HFFc6 (cell line): ENCODE measurements at places on chromosomes 5 and 9.

- H3K4me3 ChIP-seq = no peak overlapping the region
- 0 out of 2 replicates have a peak, but pooled peaks cover 7% of the 10 kb centered on the region for H3K36me3 ChIP-seq
- DNase-seq = no peak
- no peaks in the 10 kb centered on the region for H3K27me3 ChIP-seq
- peaks cover 44% of the 10 kb centered on the region for H3K4me1 ChIP-seq
Observed at GRCh38 chr5:127938746-127939145, 144.8 kb upstream of the SLC12A2 start.

DNA sequence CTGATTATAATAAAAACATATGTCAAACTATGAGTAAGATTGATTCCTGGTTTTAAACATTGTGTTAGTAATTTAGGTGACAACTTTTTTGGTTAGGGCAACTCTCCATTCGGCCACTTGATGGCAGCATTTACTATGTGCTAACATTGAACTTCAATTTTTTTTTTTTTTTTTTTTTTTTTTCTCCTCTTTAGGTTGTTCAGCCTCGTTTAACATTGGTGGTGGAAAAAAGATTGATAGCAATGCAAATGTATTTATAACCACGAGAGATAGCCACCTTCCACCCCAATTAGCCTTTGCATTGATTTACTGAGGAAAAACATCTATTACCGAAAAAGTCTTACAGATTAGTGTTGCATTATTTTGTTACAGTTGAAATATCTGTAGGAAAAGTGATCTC is 159.1 kb downstream of the CSNK1G3 start:
- peaks cover 29% of the 10 kb centered on the region for H3K4me1 ChIP-seq
- H3K4me3 ChIP-seq = no peak overlapping the region
- H3K27ac ChIP-seq = no peak overlapping the region
- peak; percentile 22 for DNase-seq

GRCh38 chr5:135139381-135140134 is 105.5 kb upstream of the PITX1 start:
- H3K4me1 ChIP-seq = peaks cover 45% of the 10 kb centered on the region
- no peaks in the 10 kb centered on the region for H3K36me3 ChIP-seq
- H3K27ac ChIP-seq = peak overlapping the region; percentile 87

DNA sequence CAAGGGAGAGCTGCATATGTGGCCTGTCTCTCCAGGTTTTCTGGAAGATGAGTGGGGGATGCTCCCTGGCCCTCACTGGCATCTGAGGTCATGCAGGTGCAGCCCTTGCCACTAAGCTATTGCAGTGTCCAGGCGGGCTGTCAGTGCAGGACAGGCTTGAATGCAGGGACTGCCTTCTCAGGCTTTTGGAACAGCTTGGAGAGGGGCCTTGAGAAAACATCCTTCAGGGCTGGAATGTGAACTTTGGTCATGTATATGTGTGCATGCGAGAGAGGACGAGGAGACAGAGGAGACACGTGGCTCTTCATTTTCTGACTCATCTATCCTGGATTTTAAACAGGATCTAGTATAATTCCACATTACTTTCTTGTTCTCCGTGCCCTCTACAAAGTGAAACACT is 90.3 kb downstream of the MACROH2A1 start:
- H3K4me1 ChIP-seq = peaks cover 58% of the 10 kb centered on the region
- H3K36me3 ChIP-seq = no peaks in the 10 kb centered on the region
- peaks cover 3% of the 10 kb centered on the region; the same call in 1 of the 2 replicates for H3K27me3 ChIP-seq
- H3K4me3 ChIP-seq = peak overlapping the region; percentile 72
- peak; percentile 88 for DNase-seq
- H3K27ac ChIP-seq = peak overlapping the region; percentile 95

- no peak overlapping the region for H3K27ac ChIP-seq
- no peaks in the 10 kb centered on the region for H3K4me1 ChIP-seq
- no peaks in the 10 kb centered on the region for H3K27me3 ChIP-seq
- peaks cover 6% of the 10 kb centered on the region; the same call in 1 of the 2 replicates for H3K36me3 ChIP-seq
- no peak for DNase-seq
- no peak overlapping the region for H3K4me3 ChIP-seq
Observed at GRCh38 chr5:50365426-50366251, 75.4 kb downstream of the EMB start.

- H3K4me3 ChIP-seq = no peak overlapping the region
- no peak for DNase-seq
- peaks cover 30% of the 10 kb centered on the region for H3K27me3 ChIP-seq
Observed at GRCh38 chr5:171627936-171628632, 157.5 kb upstream of the SMIM23 start.

DNA sequence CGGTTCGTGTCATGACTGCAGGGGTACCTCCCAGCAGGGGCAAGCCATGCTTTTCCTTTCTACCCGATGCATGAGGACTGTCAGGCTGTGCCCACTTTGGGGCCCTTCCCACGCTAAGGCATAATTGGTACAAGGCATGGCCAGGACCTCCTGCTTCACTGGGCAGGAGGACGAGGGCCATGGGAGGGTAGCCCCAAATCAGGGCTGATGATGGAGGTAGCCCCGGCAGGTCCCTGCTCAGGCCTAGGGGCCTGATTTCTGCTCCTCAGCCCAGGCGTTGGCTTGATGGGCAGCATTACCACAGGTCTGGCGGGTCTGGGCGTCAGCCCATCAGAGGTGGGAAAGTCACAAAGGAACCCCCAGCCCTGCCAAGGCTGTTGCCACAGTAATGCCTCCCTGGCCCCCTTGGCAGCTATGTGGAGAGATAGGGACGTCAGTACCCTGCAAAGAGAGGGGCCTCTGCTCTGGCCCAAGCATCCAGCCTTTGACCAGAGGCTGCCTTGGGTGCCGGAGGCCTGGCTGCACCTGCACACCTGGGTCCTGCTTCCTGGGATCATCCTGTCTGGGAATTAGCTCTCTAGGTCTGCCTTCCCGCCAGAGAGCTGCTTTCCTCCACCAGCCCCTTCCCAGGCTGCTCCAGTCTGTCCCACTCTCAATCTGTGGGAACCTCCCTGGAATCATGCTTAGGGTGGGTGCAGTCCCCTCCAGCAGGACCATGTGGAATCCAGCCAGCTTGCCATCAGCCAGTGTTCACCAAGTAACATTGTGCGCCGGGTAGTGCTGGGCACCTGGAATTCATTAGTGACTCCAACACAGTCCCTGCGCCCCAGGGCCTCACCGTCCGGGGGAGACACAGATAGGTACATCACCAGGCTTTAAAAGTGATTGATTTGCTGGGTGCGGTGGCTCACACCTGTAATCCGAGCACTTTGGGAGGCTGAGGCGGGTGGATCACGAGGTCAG is 15.4 kb downstream of the TSPAN17 start:
- no peaks in the 10 kb centered on the region; the same call in 1 of the 2 replicates for H3K36me3 ChIP-seq
- no peak overlapping the region for H3K27ac ChIP-seq
- H3K27me3 ChIP-seq = peaks cover 39% of the 10 kb centered on the region
- H3K4me1 ChIP-seq = peaks cover 5% of the 10 kb centered on the region; the same call in 1 of the 2 replicates
- no peak overlapping the region for H3K4me3 ChIP-seq

DNA sequence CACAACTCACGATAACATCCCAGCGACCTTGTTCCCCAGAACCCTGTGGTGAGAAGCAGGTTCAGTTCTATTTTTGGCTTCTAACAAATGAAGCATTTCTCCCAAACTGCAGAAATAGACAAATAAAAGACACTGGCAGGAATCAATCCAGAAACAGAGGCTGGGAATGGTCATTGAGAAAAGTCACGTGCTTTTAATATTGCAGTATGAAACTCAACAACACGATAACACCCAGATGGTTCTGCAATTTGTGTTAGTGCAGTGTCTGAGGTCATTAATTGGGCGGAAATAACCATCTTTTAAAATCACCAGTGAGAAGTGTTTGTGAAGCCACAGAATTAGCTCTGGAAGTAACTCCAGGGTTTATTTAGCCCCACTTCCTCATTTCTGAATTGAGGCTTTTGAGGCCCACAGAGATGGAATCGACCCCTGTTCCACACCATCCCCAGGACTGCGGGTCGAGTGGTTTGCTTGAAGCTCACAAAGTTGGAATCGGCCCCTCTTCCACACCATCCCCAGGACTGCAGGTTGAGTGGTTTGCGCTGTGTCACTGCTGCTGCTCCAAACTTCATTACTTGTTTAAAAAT is 164.7 kb upstream of the IRX4 start:
- no peak for DNase-seq
- H3K27me3 ChIP-seq = peaks cover 3% of the 10 kb centered on the region
- H3K4me3 ChIP-seq = no peak overlapping the region
- no peak overlapping the region for H3K27ac ChIP-seq

DNA sequence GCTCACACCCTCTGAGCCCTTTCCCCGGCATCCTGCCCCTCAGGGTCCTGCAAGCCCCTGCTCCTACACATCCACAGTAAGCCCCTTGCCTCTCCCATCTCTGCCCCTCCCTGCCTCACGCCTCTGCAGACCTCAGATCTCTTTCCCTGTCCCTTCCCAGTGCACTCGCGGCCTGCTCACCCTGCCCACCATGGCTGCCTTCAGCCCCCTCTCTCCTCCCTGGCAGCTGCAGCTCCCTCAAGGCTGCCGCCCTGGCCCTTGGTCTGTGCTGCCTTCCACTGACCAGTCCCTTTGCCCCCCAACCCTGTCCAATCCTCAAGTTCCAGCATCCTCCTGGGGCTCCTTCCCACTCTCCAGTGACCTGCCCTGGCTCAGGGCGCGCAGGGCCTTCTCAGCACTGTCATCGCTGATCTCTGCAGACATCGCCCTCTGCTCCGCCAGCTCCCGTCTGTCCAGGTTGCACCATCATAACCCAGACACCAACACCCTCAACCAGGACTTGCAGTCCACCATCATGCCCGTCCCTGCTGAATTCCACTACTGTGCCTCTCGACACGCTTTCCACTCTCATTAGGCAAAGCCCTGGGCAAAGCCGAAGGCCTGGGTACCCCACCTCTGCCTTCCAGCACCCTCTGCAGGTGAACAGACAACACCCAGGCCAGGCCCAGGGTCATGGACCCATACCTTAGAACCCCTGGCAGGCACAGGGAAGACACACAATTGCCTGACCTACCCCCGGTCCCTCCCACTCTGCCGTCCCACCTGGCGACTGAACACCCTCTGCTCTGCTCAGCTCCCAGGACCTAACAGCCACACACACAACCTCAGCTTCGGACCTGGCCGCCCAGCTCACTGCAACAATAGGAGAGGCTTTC is 97.8 kb upstream of the RUFY1 start:
- H3K27ac ChIP-seq = no peak overlapping the region
- no peaks in the 10 kb centered on the region for H3K4me1 ChIP-seq
- H3K4me3 ChIP-seq = no peak overlapping the region

- no peak overlapping the region for H3K27ac ChIP-seq
- H3K4me1 ChIP-seq = no peaks in the 10 kb centered on the region
- no peak overlapping the region for H3K4me3 ChIP-seq
Observed at GRCh38 chr5:105817416-105817815, 1853.3 kb downstream of the EFNA5 start.

GRCh38 chr5:133370904-133371303 is 241.4 kb downstream of the FSTL4 start:
- DNase-seq = no peak
- H3K36me3 ChIP-seq = no peaks in the 10 kb centered on the region
- H3K27ac ChIP-seq = no peak overlapping the region

DNA sequence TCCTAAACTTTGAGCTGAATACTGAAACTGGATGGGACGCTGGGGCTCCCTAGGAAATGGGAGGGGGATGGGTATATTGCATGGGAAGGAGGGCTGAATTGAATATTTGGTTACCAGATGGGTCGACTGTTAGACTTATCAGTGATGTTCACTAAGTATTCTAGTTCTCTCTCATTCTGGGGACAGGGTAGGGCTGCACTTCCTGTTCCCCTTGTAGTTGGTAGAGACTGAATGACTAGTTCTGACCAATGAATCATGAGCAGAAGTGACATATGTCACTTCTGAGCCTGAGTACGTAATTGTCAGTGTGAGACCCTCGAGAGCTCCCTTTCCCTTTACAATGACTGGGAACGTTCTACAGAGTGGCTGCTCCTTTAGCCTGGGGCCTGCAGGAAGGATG is 55.5 kb upstream of the DMRT1 start:
- DNase-seq = no peak
- H3K4me1 ChIP-seq = no peaks in the 10 kb centered on the region
- no peak overlapping the region for H3K27ac ChIP-seq
- no peak overlapping the region for H3K4me3 ChIP-seq
- peaks cover 14% of the 10 kb centered on the region for H3K27me3 ChIP-seq
- no peaks in the 10 kb centered on the region for H3K36me3 ChIP-seq

GRCh38 chr9:117747386-117747970 is 43.3 kb downstream of the TLR4 start:
- peaks cover 4% of the 10 kb centered on the region for H3K27me3 ChIP-seq
- H3K4me1 ChIP-seq = no peaks in the 10 kb centered on the region; the same call in 1 of the 2 replicates
- no peak overlapping the region for H3K4me3 ChIP-seq
- H3K36me3 ChIP-seq = no peaks in the 10 kb centered on the region; the same call in 1 of the 2 replicates
- H3K27ac ChIP-seq = no peak overlapping the region
- DNase-seq = no peak

DNA sequence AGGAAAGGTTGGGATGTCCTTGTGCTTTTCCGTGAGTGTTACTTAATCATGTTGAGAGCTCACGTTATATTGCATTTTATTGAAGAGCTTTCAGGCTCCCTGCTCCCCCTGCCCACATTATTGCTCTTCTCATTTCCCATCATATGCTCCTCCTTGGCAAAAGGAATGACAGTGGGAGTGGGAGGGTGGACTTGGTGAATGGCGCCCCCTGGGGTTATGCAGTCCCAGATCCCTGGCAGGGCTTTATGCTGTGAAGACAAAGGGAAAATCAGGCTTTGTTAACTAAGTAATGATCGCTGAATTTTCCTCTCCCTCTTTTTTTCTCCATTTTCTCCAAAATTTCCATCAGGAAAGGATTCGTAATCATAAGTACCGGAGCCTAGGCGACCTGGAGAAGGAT is 166.6 kb downstream of the SMARCA2 start:
- peaks cover 2% of the 10 kb centered on the region; the same call in 1 of the 2 replicates for H3K27me3 ChIP-seq
- no peak overlapping the region for H3K4me3 ChIP-seq
- peaks cover 20% of the 10 kb centered on the region for H3K4me1 ChIP-seq
- H3K27ac ChIP-seq = no peak overlapping the region
- peaks cover 21% of the 10 kb centered on the region for H3K36me3 ChIP-seq
- no peak for DNase-seq

DNA sequence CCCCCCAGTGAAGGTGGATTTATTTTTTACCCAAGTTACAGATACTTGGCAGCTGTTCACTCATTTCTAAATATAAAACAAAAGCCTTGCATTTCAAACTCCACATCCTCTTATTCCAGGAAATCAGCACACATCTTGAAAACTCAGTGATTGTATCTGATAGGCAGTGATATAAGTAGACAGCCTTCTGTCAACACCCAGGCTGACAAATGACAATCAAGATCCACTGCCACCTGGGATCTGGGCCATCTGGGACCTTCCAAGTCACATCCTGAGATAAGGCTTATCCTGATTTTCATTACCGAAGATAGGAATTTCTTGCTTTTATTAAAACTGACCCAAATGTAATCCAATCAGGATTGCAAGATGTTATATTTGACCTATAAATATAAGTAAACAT is 201.3 kb upstream of the PUM3 start:
- H3K4me3 ChIP-seq = no peak overlapping the region
- DNase-seq = no peak
- peaks cover 16% of the 10 kb centered on the region; the same call in 1 of the 2 replicates for H3K4me1 ChIP-seq
- no peak overlapping the region for H3K27ac ChIP-seq
- no peaks in the 10 kb centered on the region for H3K36me3 ChIP-seq
- H3K27me3 ChIP-seq = no peaks in the 10 kb centered on the region
